ENCODE measurements at places on chromosomes 12 and 14.

- DNase-seq = no peak
Observed at GRCh38 chr14:36344211-36344610, 23.8 kb upstream of the MBIP start.

DNA sequence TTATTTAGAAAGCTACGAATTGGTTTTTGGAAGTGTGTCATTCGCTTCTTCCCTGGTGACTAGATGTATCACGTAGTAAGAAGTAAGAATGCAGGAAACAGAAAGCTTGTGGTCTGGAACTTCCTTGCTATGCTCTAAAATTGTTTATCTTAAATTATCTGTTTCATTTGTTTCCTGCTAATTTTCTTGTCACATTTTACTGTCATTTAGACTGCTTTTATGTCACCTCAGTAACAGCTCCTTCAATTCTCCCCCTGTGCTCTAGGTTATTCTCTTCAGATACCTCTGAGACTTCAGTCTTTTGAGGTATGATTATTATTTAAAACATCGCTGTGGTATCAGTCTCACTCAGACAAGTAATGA, 699 bp upstream of the CD69 start:
- no peak for DNase-seq

- no peak for DNase-seq
Observed at GRCh38 chr12:106227641-106228319, 20.0 kb downstream of the CKAP4 start.

DNA sequence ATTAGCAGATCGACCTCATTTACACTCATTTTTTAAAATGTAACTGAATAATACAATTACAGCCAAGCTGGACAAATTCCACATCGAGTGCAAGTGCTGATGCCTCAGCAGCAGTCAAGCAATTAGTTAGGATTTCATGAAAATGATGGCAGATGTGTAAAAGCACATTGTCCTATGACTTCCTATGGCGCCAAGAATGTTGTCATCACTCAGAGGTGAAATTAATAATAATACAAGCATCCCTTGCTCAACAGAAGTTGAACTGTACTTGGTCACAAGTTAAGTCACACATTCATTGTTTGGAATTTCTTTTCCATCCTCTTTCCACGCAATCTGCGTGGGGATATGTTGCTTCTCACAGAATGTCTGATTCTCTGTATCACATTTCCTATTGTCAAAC, 117.3 kb downstream of the GTF2A1 start:
- DNase-seq = no peak

- DNase-seq = no peak
Observed at GRCh38 chr14:49997991-49998390, 105.1 kb downstream of the ARF6 start.

GRCh38 chr12:49111206-49111605, 559 bp upstream of the LMBR1L start:
- no peak for DNase-seq

- no peak for DNase-seq
Observed at GRCh38 chr12:57741844-57742738, 2.7 kb upstream of the TSPAN31 start.

DNA sequence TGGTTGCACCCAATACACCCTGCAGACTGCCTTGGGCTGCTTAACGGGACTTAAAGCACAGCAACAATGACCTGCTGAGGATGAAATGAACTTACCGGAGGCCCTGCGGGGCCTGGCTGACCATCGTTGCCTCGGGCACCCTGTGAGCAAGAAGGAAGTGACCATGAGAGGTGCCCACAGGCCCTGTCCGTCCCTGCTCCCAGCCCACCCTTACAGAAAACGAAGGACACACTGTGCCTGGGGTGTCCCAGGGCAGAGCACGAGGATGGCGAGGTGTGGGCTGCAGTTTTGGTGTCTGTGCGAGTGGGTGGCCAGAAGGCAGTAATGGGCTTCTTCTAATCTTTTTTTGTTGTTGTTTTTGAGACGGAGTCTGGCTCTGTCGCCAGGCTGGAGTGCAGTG, 14.6 kb downstream of the COL2A1 start:
- DNase-seq = no peak

GRCh38 chr12:40325349-40325960, 100.7 kb downstream of the LRRK2 start:
- no peak for DNase-seq

DNA sequence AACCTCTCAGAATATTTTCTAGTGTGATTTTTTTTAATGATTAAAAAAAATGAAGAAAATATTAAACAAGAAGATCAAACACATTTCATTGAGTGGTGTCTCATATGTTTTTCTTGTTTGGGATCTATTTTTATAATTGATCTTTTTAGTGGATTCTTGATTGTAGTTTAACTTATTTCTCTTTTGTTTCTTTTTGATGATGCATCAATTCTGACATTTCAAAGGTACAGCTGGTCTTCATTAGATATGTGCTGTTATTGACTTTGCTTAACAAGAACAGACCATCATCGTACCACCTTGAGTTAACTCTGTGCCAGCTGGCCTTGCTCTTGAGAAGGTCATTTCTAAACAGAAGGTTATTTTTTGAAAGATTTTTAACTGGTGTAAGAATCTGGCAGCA, 45.8 kb upstream of the FGD4 start:
- no peak for DNase-seq

DNA sequence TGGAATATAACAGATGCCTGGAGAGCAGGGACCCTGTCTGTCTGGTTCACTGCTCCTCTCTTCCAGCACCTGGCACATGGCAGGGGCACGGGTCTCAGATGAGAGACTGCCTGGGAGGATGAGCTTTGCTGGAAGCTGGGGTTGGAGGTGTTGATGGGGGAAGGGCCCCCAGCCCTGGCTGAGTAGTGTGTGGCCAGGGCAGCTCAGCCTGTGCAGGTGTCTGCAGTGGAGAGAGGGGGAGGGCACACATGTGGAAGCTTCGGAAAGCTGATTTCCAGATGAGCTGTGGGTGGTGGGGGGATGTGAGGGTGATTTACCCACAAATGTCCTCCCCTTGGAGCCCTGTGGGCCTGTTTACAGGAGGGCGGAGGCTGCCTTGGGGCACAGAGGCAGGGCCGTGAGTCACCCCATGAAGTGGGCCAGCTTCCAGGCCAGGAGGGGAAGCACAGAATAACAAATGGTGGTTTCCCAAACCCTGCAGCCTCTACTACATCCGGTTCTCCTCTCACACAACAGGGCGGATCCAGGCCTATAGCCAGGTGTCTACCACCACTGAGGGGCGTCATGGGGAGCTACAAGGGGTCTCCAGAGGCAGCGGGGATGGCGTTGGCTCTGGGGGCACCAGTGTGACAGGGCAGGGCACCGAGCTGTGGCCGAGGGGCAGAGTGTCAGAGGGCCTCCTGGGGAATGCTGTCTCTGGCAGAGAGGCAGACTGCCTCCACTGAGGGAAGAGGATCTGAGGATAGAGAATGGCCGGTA, 11.0 kb downstream of the KRT7 start:
- peak; percentile 85 for DNase-seq

DNA sequence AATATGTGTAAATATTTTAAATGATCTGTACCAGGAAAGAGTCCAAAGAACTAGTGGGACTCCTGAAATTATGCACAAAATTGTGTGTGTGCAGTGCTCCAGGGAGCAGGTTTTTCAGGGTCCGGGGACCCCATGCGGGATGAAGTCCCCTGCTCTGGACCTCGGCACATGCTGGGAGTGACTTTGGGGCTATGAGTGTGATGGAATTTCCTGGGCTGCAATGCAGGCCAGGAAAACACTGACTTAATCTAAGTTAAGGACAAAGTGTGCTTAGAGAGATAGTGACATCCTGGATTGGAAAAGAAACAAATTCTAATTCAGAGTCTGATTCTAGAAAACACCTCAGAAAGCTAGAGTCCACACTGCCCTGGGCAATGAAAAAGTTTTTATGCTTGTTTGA, 6.2 kb upstream of the MYH6 start:
- DNase-seq = no peak

DNA sequence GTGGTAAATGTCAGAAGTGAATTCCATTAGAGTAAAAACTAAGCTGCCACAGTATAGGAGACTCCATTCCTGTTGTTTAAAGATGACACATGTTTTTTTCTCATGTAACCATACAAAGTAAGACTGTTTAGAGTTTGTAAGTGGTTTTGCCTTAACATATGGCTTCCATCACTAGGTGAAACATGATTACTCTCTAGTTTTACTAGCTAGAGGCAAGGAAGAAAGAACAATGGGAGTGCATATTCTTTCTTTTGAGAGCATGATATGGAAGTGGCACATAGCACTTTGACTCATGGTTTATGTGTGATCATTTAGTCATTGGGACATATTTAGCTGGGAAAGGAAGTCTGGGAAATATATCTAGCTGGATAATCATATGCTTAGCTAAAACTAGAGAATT, 7.7 kb downstream of the ATF7IP start:
- peak; percentile 7 for DNase-seq

- DNase-seq = no peak
Observed at GRCh38 chr12:56080556-56081138, 682 bp downstream of the ERBB3 start.

DNA sequence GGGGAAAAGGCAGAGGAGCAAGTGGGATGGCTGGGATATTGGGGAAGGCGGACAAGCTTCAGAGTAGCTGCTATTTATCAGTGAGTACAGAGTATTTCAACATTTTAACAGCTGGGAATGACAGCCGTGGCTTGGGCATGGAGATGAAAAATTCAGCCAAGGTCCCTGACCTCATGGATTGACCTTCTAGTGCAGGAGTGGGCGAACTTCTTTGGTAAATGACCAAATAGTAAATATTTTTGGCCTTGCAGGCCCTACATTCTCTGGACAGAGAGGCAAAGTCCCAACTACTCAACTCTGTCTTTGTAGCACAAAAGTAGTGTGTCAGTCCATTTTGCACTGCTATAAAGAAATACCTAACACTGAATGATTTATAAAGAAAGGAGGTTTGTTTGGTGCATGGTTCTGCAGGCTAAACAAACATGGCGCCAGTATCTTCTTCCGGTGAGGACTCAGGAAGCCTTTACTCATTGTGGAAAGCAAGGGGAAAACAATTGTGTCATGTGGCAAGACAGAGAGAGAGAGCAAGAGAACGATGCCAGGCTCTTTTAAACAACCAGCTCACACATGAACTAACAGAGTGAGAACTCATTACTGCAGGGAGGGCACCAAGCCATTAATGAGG, 33.6 kb downstream of the TMEM233 start:
- no peak for DNase-seq

DNA sequence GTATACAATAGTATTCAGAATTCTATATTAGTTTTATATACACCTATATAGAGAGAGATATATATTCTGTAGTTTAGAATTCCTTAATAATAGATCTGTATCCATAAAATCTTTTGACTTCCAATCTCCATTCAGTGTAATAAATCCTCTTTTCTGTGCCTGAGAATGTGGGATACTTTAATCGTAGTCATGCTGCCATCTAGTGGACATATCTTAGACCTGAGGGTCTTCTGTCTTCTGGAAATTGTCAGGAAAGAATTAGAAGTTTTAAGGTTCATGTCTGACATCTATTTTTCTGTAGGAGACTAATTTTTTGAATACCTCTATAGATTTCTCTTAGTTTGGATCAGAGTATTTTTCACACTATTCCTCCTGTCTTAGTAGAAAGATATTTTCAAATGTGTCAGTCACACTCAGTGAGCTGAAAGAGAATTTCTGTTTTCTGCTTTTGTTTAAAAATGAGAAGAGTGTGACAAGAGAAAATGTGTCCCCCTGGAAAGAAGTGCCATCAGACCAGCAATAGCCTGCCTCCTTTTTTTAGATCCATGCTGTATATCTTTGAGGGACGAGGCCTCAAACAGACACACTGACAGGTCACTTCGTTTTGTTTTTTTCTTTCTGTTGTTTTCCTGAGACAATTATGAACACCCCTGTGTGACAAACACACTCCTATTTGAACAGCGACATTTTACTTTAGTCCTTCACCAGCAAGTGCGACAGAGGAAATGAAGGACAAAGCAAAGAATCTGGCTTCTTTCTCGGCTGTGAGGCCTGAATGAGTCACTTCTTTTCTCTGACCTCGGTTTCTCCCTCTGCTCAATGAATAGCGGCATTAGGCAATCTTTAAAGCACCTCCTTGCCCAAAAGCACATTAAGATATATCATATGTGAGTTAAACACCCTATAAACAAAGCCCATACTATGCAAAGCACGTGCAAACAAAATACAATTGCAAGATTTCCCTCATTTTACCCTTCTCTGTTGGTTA, 96.3 kb downstream of the GALC start:
- DNase-seq = peak; percentile 5

DNA sequence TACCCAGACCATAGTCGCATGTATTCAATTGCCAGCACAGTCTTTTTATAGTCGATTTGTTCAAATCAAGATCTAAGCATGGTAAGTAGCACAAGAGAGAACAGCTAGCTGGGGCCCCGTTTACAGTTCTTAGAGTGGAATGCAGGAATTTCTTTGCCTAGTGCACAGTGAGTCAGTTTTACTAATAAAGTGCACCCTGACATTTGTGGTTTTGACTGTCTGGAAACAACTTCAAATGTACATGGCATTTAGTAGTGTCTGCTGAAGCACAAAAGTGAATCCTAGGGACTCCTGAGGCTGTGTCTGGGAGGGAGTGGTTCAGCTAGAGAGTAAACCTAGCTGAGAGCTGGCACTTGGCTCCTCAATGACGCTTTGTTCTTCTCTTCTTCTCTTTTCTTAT, 64.9 kb downstream of the TMX1 start:
- peak; percentile 52 for DNase-seq

DNA sequence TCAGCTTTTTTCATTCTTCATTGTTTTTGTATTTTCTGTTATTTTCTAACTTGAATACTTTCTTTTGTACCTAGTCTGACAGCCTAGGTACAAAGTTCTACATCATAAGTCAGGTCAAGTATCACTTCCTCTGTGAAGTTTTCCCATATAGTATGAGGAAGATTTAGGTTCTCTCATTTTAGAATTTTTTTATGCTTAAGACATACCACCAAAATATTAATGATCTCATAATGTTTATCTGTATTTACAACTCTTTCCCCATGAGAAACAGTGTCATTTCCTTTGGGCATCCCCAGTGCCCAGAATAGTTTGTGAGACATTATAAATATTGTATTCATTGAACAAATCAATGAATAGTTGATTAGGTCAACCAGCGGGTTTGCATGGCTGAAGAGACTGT, 3.1 kb upstream of the ATF7IP start:
- DNase-seq = no peak

DNA sequence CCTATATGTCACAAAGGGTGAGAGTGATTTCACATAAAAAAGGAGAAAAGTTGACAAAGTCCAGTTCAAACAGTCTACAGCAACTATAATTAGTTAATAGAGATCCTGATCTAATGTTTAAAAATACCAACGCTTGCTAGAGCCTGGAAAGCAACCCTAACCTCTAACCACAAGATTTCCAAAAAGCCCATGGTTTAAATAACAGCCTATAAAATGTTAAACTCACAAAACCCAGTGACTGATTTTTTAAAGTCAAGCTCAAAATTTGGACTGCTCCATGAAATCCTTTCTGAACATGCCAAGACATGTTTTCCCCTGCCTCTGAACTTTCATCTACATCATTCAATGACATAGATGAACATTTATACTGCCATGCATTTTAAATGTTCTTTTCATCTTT, 81.6 kb downstream of the PLEKHG7 start:
- DNase-seq = peak; percentile 38

DNA sequence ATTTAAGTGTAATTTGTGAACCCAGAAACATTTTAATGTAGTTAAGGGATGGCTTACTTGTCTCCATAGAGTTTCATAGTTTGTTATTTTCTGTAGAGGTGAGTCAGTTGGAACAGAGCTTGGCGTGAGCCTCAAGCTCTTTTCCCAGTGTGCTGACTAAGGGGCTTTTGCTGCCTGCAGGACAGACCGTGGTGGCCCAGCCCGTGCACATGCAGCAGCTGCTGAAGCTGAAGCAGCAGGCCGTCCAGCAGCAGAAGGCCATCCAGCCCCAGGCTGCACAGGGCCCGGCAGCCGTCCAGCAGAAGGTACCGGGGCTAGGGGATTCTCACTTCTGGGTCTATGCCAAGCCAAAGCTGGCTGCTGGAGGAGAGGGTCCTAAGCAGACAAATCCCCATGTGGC, 76.9 kb downstream of the DDX51 start:
- no peak for DNase-seq
